T-cell (primary cell): ENCODE measurements at places on chromosomes 6 and 20.

DNA sequence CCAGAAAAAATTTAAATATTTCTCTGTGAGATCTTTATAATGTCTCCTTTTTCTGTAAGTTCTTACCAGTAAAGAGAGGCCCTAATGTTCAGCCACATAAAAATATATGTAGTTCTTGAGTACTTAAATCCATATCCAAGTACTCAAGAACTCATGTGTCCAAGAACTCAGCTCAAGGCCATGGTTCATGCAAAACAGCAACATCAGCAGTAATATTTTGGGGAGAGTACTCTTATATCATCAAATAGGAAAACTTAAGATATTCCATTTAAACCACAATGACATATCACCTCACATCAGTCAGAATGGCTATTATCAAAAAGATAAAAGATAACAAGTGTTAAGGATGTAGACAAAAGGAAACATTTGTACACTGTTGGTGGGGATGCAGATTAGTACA, 3.4 kb upstream of the HLA-DQB1 start:
- DNase-seq: no peak

DNA sequence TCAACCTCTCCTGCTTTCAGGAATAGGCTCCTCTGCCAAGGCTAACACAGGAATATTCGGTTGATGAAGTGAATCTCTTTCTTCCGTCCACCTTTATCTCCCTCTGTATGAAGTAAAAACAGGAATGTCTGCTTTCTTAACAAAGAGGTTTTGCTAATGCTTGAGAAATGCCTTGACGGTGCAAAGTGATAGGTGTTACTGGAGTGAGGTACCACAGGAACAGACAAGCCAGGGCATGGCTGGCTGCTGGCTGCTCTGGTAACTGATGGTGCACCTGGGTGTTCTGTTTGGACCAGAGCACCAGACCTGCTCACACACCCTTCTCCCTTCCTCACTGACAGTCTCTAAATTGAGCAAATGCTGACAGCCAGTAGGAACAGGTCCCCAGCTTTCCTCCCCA, 174.0 kb upstream of the FBXL4 start:
- DNase-seq: no peak

DNA sequence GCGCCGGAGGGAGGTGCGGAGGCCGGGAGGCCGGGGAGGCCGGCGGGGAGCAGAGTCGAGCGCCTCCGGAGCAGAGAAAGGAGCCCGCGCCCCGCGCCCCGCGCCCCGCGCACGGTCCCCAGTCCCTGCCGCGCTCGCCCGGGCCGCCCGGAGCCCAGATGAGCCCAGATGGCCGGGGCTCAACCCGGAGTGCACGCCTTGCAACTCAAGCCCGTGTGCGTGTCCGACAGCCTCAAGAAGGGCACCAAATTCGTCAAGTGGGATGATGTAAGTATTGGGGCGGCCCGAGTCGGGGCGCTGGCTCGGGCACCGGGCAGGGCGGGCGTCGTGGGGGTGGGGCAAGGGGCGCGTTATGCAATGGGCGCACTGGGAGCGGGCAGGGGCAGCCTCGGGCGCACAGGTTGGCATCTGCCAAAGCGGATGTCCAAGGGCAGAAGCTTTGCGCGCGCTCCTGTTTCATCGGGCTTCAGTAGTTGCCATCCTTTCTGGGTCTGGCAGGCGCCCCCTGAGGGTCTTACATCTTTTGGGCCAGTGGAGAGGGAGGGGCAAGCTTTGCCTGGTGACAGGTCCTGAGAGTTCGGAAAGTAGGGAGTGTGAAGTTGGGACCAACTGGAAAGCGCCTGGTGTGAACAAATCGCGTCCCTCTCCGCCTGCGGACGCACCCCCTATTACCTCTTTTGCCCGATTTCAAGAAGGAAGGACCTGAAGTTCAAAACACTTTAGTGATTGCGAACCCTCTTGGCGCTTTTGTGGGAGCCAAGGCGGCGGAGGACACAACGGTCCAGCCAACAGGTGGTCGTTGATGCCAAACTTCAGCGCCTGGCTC, 631 bp downstream of the PLCB1 start:
- peak; percentile 11 for DNase-seq

- no peak for DNase-seq
Observed at GRCh38 chr20:20638878-20639277, 73.6 kb downstream of the RALGAPA2 start.

GRCh38 chr6:165837948-165838745, 175.1 kb upstream of the PDE10A start:
- no peak for DNase-seq

DNA sequence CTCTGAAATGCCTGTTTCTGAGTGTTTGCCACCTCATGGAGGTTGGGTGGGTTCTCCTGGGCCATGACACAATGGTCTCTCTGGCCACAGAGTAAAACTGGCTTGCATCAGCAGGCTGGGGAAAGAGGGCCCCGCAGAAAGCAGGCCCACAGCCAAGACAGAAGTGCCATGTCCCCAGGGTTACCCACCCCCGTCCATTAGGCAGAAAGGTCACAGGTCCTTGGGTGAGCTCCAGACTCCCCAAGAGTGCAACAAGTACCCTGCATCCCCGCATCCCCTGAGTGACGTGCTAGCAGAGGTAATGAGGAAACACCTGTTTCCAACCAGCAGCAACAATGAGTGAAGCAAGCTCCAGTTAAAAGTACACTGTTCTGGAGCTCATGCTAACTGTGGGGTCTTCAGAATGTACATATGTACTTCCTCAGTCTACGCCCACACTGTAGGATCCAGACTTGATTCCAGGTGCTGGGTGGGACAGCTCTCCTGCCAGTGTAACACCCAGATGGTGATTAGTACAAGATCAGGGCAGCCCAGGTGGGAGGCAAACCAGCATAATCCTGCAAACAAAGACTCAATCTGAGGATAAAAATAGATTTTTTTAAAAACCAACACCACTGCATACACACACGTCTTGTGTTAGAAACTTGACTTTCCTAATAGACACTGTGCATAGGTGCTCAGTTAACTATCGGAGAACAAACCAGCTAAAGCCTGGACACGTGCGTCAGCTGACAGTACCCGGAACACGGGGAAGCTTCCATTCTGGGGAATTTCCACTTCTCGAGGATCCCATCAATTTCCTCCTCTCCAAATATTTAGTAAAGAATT, 31.5 kb downstream of the RRBP1 start:
- DNase-seq: no peak

GRCh38 chr6:90297115-90297866, 648 bp upstream of the BACH2 start:
- DNase-seq: no peak

DNA sequence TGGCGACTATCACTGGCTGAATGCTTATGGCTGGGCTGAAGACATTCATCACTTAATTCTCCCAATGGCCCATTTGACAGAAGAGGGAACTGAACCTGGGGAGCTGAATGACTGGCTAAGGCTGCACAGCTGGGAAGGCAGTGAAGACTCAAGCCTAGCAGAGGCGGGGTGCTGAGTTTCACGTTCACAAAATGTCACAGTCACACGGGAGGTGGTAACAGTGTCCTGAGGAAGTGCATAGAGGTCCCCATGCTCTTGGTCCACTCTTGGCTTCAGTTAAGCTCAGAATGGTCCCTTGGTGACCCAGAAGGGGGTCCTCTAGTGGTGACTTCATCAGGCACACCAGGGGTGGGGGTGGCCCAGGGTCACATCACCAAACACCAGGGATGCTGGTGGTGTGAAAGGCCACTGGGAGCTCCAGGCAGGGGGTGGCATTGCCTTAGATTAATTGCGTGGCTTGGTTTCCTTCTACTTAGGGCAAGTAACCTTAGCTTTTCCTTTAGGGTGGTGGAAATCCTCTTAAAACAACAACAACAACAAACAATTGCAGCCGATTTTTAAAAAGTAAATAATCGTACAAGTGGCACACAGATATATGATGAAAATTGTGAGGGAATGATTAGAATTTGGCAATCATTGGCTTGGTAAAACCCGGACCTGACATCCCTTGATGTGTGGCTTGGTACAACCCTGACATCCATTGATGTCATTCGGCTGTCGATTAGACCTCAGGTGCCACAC, 45.0 kb downstream of the SULF2 start:
- no peak for DNase-seq

DNA sequence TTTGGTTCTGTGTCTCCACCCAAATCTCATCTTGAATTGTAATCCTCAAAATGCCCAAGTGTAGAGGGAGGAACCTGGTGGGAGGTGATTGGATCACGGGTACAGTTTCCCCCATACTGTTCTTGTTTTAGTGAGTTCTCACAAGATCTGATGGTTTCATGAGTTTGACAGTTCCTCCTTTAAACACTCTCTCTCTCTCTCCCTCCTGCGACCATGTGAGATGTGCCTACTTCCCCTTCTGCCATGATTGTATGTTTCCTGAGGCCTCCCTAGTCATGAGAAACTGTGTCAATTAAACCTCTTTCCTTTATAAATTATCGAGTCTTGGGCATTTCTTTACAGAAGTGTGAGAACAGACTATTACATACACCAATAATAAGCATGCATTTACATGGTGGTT, 12.1 kb upstream of the EYS start:
- no peak for DNase-seq

- DNase-seq: no peak
Observed at GRCh38 chr6:145273136-145273535, 462.2 kb downstream of the EPM2A start.
